ENCODE measurements at places on chromosomes 2 and 18. TPM values are rescaled to one million over a fixed set of nuclear protein-coding genes. Genes with fewer than 3 reads are reported as not detected.
A peak's percentile ranks its signal among the peaks of the same experiment; 100 is the strongest.

DNA sequence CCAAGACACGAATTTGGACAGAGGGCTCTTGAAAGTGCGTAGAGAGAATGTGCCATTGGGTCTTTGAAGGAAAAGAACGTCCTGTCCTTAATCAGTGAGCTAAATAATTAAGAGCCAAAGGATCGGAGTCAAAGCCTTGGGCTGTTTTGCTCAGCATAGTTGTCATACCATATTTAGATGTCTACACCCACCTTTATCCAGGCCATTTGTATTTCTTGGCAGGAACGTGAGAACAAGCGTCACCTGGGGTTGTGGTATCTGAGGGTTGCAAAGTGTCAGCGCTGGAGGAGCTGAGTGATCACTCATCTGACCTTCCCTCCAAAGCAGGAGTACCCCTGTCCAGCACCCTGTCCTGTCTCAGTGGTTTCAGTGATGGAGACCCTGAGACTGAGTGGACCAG is 4.5 kb downstream of the LPIN1 start:
- peak; percentile 21 for DNase-seq

- DNase-seq: no peak
These were observed 67.3 kb downstream of the CLHC1 start for GRCh38 chr2:55164534-55165480.

SMC6 gene
- total RNA-seq: 62.4 TPM

DNA sequence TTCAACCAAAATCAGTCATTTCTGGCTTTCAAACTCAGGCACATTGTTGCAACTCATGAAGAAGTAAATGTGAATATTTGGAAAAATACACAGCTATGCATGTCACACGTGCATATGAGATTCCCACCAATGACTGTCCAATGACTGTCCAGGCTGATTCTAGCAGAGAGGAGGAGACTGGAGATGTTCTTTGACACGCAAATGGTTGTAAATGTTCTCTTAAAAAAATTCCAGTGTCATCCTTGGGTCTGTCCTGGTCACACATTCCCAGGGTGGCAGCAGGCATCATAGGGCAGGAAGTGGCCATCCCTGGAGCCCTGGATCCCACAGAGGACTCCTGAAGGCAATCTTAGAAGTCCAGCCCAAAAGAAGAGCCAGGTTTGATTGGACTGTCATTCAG is 40.9 kb downstream of the TWIST2 start:
- no peak for DNase-seq

ALLC gene
- not detected for total RNA-seq

CYP1B1 gene
- total RNA-seq: not detected

DNA sequence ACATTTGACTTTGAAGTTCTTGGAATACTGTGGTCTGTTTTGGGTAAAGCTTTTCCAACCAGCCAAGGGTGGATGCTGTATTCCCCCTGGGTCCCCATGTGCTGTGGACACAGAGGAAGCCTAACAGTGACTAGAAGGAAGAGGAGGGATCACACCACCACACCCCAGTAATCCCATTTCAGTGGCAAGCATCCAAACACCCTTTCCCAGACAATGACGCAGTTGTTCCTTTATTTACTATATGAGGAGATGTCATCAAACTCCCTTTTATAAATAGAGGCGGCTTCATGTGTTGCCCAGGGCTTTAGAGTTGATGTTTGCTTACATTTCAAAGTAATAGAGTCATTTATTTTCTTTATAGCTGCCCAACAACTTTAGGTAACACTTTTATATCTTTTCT is 959.4 kb upstream of the GYPC start:
- no peak for DNase-seq

DNA sequence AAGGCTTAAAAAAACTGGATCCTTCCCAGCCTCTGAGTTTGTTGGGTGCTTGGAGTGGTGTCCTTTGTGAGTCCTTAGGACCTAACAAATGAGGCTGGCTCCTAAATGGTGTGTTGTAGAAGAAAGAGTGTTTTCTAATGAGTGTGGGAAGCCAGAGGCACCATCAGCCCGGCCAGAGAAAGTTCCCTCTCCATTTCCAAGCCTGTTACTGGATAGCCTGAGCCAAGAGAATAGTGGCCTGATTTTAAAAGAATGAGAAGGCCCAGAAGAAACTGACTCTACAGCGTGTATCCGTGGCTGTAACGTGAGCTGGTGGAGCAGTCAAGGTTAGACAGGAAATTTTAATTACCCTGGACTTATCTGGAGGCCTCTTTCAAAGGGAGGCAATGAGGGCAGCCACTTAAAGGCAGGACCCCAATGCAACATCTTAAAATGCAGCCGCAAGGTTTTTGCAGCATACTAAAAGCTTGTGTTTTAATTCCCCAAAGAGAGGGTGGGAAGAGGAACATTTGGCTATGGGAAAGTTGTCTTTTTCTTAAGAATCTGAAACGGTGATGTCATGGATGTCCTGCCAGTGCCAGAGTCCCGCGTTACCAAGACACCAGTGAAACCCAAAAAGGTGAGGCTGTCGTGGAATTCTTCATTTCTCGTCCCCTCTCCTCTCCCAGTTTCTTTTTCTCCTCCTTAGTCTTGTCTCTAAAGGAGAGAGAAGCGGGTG is 4.6 kb downstream of the EFHD1 start:
- no peak for DNase-seq
